Hindlimb muscle (tissue), 1 donor: ENCODE measurements at places on chromosomes 6 and 20. TPM values are rescaled to one million over a fixed set of nuclear protein-coding genes. Genes with fewer than 3 reads are reported as not detected.
A peak's percentile ranks its signal among the peaks of the same experiment; 100 is the strongest.

The TSPO2 gene
- polyA plus RNA-seq: 0.93 TPM

The GRM1 gene
- polyA plus RNA-seq: 0.10 TPM

The GABRR1 gene
- polyA plus RNA-seq: 1.1 TPM

DNA sequence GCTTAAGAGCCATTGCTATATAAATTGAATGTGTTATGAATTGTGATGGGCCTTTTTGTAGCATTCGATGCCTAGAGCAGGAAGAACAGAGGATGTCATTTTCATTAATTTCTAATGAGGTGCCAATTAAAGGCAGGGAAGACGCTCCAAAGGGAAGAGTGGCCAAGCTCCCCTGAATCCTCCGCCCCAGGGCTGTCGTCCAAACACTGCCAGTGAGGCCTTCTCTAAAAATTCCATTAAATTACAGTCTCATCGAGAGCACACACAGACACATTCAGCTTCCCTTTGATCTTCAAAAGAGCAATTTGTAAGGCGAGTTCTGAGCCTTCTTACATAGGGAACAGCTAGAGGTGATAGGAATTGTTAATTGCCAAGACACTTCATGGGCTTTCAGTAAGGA lies 300.0 kb downstream of the ZFAND3 start:
- no peak for DNase-seq

DNA sequence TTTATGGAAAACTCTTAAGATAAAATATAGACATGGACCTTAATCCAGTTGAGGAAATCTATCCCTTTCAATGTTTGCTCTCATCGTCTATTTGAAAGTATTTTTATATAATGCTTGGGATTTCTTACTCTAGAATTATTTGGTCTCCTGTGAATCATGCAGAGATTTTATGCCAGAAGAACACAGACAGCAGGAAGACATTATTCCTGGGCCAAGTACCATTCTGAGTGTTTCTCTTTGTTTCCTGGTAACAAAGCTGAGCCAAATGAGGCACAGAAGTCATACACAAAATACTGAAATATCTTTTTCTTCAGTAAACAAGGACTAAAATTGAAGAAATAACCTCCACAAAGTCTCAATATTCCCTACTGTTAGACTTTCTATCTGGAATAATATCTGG lies 538.2 kb upstream of the EYS start:
- DNase-seq: peak; percentile 23

- DNase-seq: no peak
Measured at GRCh38 chr6:99187429-99187828, 162.0 kb downstream of the FAXC start.
